ENCODE measurements at places on chromosomes 3 and 15.

- DNase-seq: no peak
These were observed 94.1 kb downstream of the TCF12 start for GRCh38 chr15:57012556-57012955.

GRCh38 chr3:184333190-184333589 lies 4.2 kb upstream of the FAM131A start:
- DNase-seq: no peak

- DNase-seq: no peak
These were observed 24.3 kb upstream of the PTX3 start for GRCh38 chr3:157412323-157412855.

DNA sequence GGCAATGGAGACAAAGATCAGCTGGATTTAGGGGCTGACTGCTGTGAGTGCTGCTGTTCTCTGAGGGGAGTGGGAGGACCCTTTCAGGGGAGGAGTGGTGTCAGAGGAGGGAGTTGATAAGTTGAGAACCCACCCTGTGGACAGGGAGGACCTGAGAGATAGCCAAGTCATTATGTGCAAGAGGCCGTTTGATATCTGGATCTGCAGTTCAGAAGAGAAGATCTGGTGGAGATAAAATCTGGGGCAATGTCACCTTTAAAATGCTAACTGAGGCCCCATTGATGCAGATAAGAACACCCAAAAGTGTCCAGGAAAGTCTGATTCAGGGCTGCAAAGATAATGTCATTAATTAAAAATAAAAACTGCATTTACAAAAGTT lies 256.1 kb upstream of the HES1 start:
- DNase-seq: peak; percentile 24

DNA sequence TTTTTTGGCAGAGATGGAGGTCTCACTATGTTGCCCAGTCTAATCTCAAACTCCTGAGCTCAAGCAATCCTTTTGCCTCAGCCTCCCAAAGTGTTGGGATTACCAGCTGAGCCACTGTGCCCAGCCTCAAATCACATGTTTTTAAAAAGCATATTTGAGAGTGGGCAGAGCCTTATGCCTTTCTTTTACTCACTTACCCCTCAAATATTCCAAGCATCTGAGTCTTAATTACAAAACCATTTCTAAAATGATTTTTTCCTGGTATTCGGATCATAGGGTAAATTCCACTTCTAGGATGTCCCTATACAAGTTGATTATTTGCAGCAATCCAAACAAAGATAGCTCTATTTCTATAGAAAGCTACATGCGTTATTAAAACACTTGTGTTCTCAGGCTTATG lies 106.1 kb downstream of the RFTN1 start:
- no peak for DNase-seq

DNA sequence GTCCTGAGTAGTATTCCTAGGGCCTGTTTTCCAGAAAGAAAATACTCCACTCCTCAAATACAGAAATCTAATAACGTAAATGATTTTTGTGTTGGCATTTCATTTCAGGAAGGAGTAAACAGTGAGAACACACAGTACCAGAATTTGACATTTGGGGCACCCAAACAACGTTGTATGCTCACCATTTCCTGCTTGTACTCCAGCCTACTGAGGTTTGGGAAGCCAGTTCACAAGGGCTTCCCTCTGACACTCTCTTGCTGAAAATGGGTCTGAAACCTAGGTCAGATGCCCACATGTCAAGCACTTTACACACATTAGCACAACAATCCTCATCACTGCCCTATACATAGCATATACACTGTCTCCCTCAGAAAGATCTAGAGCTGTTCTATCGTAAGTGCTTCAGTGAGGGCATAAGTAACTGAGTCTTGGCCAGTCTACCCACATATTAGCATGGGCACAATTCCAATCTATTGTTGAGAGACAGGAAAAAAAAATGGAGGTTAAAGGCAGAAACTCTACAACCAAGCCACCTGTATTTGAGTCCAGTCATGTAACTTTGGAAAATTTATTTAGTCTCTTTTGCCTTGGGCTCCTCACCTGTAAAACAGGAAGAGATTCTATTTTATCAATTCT lies 43.5 kb upstream of the RSL24D1 start:
- no peak for DNase-seq

- no peak for DNase-seq
These were observed 12.2 kb upstream of the MAPK6 start for GRCh38 chr15:52006702-52007340.

DNA sequence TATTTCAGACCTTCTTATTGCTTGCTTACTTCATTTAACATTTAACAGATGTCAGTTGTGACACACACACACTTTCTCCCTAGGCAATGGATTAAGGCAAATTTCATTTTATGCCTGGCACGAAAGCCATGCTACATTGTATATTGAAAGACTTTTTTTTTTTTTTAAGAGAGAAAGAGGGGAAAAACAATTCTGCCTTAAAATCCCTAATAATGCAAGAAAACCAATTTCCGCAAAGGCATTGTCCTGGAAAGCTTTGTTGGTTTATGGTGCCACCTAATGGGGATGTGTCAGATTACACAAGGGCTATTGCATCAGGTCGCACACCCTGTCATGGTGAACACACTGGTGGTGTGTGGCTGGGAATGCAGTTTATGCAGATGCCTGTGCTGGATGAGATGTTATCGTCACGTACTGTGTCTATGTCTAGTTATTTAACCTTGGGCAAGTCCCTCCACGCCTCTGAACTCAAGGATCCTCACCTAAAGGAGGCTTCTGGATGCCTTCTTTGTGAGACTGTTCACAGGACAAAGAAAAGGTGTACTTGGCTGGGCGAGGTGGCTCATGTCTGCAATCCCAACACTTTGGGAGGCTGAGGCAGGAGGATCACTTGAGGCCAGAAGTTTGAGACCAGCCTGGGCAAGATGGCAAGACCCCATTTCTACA lies 37.3 kb upstream of the RFTN1 start:
- DNase-seq: peak; percentile 73

- no peak for DNase-seq
These were observed 14.6 kb upstream of the MCF2L2 start for GRCh38 chr3:183442994-183443393.

GRCh38 chr3:101842245-101842934 lies 6.9 kb upstream of the NFKBIZ start:
- DNase-seq: no peak

- DNase-seq: no peak
These were observed 89.1 kb upstream of the GALNT15 start for GRCh38 chr3:16085410-16085809.

- DNase-seq: peak; percentile 10
These were observed 53.2 kb upstream of the KLF13 start for GRCh38 chr15:31273258-31273941.

DNA sequence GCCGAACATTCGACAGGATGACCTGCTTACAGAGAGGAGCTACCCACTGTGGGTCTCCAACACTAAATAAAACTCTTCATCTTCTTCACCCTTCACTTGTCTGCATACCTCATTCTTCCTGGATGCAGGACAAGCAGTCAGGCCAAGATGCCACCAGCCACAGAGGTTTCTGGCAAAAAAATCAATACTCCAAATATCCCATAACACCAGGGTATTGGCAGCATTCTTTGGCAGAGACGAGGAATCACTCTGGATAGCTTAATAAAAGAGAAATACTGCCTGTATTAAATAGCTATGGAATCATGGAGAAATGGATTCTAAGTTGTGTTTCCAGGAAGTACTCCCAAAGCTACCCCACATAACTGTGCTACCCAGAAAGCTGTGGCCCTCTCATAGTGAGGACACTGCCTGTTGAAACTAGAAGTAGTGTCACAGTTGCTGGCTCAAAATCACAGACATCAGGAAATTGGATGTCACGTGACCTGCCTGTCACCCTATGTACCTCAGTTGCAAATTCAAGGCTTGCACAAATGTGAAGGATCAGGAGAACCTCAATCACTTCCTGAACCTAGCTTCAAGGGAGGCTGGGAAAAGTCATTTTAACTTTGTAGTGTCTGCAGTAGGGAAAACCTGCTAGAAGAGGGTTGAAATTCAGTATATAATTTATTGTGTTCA lies 11.0 kb upstream of the LRRC31 start:
- no peak for DNase-seq

Data from SK-N-SH (cell line).